ENCODE measurements at places on chromosomes 1 and 21.

GRCh38 chr1:35210321-35211119, 17.6 kb upstream of the SFPQ start:
- DNase-seq = no peak

DNA sequence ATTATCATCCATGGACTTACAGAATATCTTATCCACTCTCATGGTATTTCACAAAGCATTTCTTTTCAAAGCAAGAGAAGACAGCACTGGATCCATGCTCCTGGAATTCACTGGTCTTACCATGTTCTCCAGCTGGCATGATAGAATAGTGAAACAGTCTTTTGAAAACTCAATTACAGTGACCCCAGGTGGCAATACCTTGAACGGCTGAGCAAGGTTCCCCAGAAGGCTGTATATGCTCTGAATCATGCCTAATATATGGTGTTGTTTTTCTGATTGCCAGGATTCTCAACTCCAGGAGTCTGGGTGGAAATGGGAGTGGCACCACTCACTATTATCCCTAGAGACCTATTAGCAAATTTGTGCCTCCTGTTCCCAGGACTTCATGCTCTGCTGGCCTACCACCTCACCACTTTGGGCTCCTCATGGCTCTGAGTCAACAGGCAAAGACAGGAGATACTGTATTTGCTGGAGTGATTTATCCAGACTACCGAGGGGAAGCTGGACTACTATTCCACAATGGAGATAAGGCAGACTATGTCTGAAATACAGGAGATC, 87.6 kb downstream of the CATSPERE start:
- no peak for DNase-seq

GRCh38 chr1:202143768-202144401, 652 bp downstream of the ARL8A start:
- peak; percentile 78 for DNase-seq

GRCh38 chr1:966135-966703, at the start of gene PLEKHN1:
TSS of gene PLEKHN1 (plus strand) at chr1:966482. CDS start at chr1:966532, 50 bp downstream.
- peak; percentile 77 for DNase-seq

- DNase-seq = no peak
These were observed 41.0 kb upstream of the BACH1 start for GRCh38 chr21:29257701-29258100.

- DNase-seq = peak; percentile 67
These were observed 69.5 kb downstream of the LHX8 start for GRCh38 chr1:75203415-75204277.

DNA sequence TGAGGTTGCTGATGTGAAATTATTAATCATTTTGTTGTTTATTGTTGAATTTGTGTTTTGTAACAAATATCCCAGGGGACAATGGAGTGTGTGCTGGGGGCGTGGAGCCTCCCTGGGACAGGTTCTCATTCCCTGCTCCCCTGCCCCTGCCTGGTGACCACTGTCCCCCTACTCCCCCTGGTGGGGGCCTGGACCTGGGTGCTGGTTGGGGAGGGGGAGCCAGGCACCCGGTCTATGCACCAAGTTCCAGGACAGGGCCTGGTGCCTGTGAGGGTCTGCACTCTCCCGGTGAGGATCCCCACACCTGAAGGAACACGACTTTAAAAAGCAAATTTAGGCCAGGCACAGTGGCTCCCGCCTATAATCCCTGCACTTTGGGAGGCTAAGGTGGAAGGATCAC, 42.4 kb downstream of the CHD5 start:
- DNase-seq = no peak

DNA sequence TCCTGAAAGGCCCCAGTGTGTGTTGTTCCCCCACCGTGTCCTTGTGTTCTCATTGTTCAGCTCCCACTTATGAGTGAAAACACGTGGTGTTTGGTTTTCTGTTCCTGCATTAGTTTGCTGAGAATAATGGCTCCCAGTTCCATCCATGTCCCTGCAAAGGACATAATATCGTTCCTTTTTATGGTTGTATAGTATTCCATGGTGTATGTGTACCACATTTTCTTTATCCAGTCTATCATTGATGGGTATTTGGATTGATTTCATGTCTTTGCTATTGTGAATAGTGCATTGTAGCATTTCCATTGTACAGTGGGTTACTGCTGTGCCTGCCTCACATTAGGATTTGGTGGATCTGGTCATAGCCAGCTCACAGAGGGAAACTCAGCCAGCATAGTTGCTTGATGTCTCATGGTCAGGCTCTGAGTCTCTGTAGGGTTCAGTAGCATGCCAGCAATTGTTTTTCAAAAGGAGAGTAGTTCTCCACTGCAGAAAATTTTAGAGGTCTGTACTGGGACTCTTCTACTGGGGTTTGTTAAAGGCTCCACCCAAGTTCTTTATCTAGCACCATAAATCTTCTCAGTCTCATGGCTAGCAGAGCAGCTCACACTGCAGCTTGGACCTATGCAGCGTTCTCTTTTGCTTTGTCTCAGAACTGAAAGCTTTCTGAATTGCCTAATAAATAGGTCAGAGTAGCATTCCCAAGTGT, 41.0 kb downstream of the RUNX3 start:
- DNase-seq = peak; percentile 85

DNA sequence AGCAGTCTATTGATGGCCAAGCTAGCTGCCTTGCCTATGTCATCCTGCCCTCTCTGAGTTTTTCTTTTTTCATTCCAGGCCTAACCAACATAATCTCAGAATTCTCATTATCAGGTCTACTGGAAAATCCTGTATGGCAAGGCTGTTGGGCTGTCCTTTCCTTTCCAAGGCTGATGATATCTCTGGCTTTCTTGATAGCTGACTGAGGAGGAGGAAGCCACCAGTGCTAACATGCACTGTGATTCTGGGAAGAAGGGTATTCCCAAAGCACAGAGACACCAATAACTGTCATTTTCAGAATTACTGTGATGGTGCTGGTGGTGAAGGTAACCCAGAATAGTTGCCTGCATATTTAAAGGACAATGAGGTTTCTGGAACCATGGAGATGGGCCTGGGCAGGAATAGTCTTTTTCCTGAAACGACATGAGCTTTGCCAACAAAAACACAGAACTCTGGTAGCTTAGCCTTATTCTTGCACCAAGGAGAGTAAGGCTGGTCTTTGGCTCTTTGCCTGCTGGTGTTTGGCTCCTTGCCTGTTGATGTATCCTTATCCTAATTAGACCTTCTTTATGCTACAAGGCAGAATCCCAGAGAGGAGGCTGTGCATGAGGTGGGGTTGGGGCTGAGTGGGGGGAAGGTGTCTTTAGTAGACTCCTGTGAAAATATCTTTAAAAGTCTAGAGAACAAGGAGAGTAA, 157.4 kb downstream of the TNFSF18 start:
- no peak for DNase-seq

GRCh38 chr1:52558941-52559340, 6.0 kb upstream of the TUT4 start:
- no peak for DNase-seq

GRCh38 chr1:42439940-42440339, 15.9 kb downstream of the ZMYND12 start:
- peak; percentile 67 for DNase-seq

DNA sequence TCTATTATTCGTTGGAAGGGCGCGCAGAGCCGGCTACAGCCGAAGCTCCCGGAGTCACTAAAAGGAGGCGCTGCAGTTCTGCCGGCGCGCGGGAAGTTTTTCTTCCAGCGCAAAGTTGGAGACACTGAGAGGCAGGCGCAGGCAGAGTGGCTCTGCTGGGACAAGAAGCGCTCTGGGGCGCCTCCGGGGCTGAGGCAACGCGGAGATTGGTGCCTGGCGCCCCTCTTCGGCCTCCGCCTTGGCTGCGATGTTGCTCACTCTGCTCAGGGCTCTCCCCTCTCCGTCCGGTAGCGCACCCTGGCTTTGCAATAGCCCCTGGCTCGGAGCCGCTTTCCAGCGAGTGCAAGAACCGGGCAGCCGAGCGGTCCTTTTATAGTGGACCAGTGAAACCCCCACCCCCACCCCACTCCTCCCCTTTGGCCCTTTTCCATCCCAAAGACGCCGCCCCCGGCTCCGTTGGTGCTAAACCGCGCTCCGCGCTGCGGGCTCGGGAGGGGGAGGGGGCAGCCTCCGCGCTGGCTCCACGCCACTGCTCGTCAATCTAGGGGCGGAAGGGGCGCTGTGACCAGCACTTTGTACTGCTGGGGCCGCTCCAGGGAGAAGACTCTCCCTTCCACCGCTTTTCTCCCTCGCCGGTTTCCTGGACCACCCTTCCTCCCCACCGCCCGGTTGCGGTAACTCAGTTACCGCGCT, at the start of gene ADAMTS1:
Gene ADAMTS1, minus strand, starts transcription at position 344 of the 693 bp plus-strand sequence. CDS start 455 bp downstream, outside the sequence.
- DNase-seq = peak; percentile 91

DNA sequence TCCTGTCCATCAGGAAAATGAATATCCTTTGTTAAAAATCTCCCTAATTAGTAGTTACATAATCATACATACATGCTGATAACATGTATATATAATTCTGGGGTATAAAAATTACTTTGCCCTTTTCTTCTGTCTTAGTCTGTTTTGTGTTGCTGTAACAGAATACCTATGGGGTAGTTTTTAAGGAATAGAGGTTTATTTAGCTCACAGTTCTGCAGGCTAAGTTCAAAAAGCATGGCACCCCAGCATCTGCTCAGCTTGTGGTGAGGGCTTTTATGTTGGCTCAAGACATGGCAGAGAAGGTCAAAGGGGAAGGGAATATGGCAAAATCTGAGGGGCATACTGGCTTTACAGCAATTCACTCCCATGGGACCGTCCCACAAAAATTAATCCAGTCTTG, 16.3 kb upstream of the RPS6KC1 start:
- DNase-seq = no peak

GRCh38 chr1:97814121-97814520, 106.7 kb downstream of the DPYD start:
- no peak for DNase-seq

DNA sequence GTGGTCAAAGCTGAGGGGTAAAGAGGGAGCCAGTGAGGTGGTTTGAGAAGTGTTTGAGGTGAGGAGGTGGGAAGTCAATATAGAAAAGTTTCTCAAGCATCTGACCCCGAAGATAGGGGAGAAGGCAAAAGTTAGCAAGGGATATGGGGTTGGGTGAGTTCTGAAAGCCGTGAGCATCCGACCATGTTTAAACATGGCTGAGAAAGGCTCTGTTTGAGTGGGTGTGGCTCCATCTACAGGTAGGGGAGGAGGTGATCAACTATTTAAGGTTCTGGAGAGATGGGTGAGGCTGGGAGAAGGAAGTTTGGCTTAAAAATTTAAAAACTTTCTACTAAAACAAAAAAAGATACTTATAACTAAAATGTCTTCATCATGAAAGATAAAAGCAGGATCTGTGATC, 273.8 kb downstream of the KCNJ6 start:
- DNase-seq = no peak

- DNase-seq = no peak
These were observed 57.0 kb upstream of the NEK2 start for GRCh38 chr1:211732293-211732980.

- DNase-seq = no peak
These were observed 53.6 kb downstream of the FBXO42 start for GRCh38 chr1:16298653-16299052.

GRCh38 chr1:212139526-212140135, 104.1 kb downstream of the DTL start:
- DNase-seq = no peak
